ENCODE measurements at places on chromosomes 7 and 10.

GRCh38 chr10:114635101-114635500 lies 23.0 kb downstream of the ABLIM1 start:
- no peak for DNase-seq

DNA sequence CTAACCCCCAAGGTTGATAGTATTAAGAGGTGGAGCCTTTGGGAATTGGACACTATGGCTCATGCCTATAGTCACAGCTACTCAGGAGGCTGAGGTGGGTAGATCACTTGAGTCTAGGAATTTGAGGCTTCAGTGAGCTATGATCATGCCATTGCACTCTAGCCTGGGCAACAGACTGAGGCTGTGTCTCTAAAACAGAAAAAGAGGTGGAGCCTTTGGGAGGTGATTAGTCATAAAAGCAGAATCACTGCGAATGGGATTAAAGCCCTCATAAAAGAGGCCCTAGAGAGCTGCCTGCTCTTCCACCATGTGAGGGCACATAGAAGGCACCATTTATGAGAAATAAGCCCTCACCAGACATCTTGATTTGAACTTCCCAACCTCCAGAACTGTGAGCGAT lies 81.9 kb downstream of the SKAP2 start:
- DNase-seq: no peak

DNA sequence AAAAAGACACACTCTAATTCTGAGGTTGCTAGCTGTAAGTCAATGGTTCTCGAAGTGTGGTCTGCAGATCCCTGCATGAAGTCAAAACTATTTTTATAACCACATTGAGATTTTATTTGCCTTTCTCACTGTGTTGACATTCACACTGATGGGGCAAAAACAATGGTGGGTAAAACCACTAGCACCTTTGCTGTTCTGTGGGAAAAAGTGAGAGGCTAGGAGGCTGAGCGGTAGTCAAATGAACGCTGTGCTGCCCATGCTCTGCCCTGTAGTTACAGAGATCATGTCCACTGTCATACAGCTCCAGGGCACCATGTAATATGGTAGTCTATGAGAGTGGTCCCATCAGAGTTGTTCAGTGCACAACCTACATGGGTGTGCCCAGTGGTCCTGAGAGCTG lies 21.6 kb upstream of the PDCD4 start:
- DNase-seq: no peak

GRCh38 chr7:30034501-30034900 lies 6.3 kb downstream of the PLEKHA8 start:
- no peak for DNase-seq
